ENCODE measurements at places on chromosomes 6 and 20.
A peak's percentile ranks its signal among the peaks of the same experiment; 100 is the strongest.

- no peaks in the 10 kb centered on the region for H3K36me3 ChIP-seq
- H3K4me3 ChIP-seq, result no peak overlapping the region
Measured at GRCh38 chr20:23918101-23918862, 38.7 kb upstream of the CST5 start.

GRCh38 chr6:131638013-131638412 is 911 bp downstream of the ENPP3 start:
- no peak overlapping the region for H3K27ac ChIP-seq
- no peak overlapping the region for H3K4me3 ChIP-seq
- no peaks in the 10 kb centered on the region for H3K4me1 ChIP-seq
- DNase-seq, result no peak

- no peak overlapping the region for H3K4me3 ChIP-seq
- no peaks in the 10 kb centered on the region for H3K27me3 ChIP-seq
- H3K4me1 ChIP-seq, result peaks cover 17% of the 10 kb centered on the region
- H3K36me3 ChIP-seq, result peaks cover 34% of the 10 kb centered on the region
- H3K27ac ChIP-seq, result no peak overlapping the region
- DNase-seq, result peak; percentile 71
Measured at GRCh38 chr6:36851149-36851614, 11.9 kb upstream of the CPNE5 start.

- H3K27ac ChIP-seq, result peak overlapping the region; percentile 92
- H3K36me3 ChIP-seq, result no peaks in the 10 kb centered on the region
- peak; percentile 99 for DNase-seq
- peaks cover 15% of the 10 kb centered on the region for H3K4me1 ChIP-seq
- H3K27me3 ChIP-seq, result peaks cover 2% of the 10 kb centered on the region
- peak overlapping the region; percentile 77 for H3K4me3 ChIP-seq
Measured at GRCh38 chr6:35731414-35731735, 5.5 kb upstream of the ARMC12 start.

- H3K27ac ChIP-seq, result no peak overlapping the region
- H3K27me3 ChIP-seq, result no peaks in the 10 kb centered on the region
- H3K36me3 ChIP-seq, result no peaks in the 10 kb centered on the region
- H3K4me3 ChIP-seq, result no peak overlapping the region
Measured at GRCh38 chr6:157548635-157549467, 167.9 kb downstream of the ZDHHC14 start.

DNA sequence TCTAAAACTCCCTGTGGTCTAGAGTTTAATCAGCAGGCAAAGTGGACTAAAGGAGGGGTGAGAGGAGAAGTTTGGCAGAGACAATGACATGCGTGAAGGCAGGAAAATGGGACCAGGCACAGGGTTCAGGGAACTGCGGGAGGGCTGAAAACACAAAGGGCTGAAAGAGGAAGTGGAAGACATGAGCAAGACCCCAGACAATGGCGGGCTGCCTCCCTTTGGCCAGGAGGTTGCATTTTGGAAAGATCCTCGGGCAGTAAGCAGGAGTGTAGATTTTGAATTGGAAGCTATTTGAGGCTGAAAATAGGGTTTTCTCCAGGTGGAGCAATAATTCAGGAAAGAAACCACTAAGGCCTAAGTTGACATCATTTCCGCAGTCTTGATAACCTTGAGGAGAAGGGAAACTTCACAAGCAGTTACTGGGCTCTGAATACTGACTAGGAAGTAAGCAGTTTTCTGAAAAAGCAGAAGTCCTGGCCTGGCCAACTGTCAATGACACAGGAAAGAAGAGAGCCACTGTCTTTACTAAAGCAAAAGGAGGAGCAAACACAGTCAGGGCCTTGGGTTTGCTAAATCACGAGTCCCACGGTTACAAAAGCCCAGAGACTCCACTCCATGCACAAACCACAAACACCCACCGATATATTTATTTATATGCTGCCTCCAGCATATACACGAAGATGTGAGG is 3.4 kb downstream of the LY86 start:
- no peak overlapping the region for H3K27ac ChIP-seq
- H3K36me3 ChIP-seq, result no peaks in the 10 kb centered on the region
- H3K4me3 ChIP-seq, result no peak overlapping the region

GRCh38 chr6:27890445-27891319 is 21.5 kb downstream of the OR2B2 start:
- H3K27ac ChIP-seq, result peak overlapping the region; percentile 95
- no peaks in the 10 kb centered on the region for H3K27me3 ChIP-seq
- peaks cover 7% of the 10 kb centered on the region for H3K4me1 ChIP-seq
- H3K36me3 ChIP-seq, result no peaks in the 10 kb centered on the region
- peak overlapping the region; percentile 99 for H3K4me3 ChIP-seq

GRCh38 chr6:108921547-108922361 is 73.5 kb downstream of the ARMC2 start:
- no peak for DNase-seq
- no peaks in the 10 kb centered on the region for H3K36me3 ChIP-seq
- no peak overlapping the region for H3K27ac ChIP-seq
- no peak overlapping the region for H3K4me3 ChIP-seq

DNA sequence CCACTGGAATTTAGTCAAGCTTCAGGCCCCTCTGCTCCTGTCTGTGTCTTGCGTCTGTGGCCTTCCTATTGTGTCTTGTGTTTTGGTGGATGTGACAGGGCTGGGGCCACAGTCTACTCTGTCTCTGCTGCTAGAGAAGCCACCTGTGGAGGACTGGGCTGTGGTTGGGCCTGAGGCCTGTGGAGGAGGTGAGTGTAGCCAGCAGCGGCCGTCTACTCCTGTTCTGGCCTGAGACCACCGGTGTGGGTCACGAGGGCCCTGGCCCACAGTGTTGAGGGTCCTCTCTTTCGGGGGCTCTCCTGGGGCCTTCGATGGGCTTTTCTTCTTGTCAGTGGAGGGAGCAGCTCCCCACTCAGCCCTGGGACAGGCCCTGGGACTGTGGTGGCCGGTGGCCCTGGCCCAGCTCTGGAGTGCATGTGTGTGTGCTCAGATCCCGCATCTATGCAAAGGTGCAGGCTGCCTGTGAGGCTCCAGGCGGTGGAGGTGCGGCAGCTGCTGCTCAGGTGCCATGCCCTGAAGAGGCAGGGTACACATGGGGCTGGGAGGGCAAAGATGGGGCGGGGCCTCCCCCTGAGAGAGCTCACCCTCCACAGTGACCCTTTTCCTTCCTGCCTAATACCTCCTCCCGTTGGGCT is 20.8 kb downstream of the SDCBP2 start:
- peaks cover 8% of the 10 kb centered on the region for H3K27me3 ChIP-seq
- DNase-seq, result no peak
- no peaks in the 10 kb centered on the region for H3K36me3 ChIP-seq
- no peaks in the 10 kb centered on the region for H3K4me1 ChIP-seq
- no peak overlapping the region for H3K27ac ChIP-seq
- H3K4me3 ChIP-seq, result no peak overlapping the region

GRCh38 chr6:105326216-105326615 is 76.7 kb downstream of the PREP start:
- H3K27me3 ChIP-seq, result no peaks in the 10 kb centered on the region
- no peak for DNase-seq
- no peaks in the 10 kb centered on the region for H3K4me1 ChIP-seq

DNA sequence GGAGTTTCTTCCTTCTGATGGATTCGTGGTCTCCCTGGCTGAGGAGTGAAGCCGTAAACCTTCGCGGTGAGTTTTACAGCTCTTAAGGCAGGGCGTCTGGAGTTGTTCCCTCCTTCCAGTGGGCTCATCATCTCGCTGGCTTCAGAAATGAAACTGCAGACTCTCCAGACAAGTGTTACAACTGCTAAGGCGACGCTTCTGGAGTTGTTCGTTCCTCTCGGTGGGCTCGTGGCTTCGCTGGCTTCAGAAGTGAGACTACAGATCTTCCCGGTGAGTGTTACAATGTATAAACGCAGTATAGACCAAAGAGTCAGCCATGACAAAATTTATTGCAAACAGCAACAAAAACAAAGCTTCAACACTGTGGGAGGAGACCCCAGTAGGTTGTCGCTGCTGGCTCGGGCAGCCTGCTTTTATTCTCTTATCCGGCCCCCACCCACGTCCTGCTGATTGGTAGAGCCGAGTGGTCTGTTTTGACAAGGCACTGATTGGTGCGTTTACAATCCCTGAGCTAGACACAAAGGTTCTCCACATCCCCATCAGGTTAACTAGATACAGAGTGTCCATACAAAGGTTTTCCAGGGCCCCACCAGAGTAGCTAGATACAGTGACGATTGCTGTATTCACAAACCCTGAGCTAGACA is 113.2 kb downstream of the GPX5 start:
- no peak overlapping the region for H3K27ac ChIP-seq
- H3K4me3 ChIP-seq, result no peak overlapping the region
- H3K36me3 ChIP-seq, result no peaks in the 10 kb centered on the region
- no peaks in the 10 kb centered on the region for H3K4me1 ChIP-seq
- H3K27me3 ChIP-seq, result peaks cover 32% of the 10 kb centered on the region

GRCh38 chr6:24936641-24937317 is 1.0 kb upstream of the RIPOR2 start:
- H3K27ac ChIP-seq, result no peak overlapping the region
- peaks cover 14% of the 10 kb centered on the region for H3K4me1 ChIP-seq
- H3K4me3 ChIP-seq, result no peak overlapping the region
- H3K27me3 ChIP-seq, result no peaks in the 10 kb centered on the region

DNA sequence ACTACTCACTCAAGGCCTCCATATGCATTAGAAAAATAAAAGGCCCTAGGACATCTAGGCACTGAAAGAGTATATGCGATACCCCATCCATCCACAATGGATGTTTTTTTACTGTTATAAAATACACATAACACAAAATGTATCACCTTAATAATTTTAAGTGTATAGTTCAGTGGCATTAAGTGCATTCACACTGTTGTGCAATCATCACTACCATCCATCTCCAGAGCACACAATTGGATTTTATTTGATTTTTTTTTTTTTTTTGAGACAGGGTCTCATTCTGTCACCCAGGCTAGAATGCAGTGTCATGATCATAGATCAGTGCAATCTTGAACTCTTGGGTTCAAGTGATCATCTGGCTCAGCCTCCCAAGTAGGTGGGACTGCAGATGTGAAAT is 2.8 kb downstream of the MDC1 start:
- no peaks in the 10 kb centered on the region for H3K4me1 ChIP-seq
- no peak overlapping the region for H3K27ac ChIP-seq

DNA sequence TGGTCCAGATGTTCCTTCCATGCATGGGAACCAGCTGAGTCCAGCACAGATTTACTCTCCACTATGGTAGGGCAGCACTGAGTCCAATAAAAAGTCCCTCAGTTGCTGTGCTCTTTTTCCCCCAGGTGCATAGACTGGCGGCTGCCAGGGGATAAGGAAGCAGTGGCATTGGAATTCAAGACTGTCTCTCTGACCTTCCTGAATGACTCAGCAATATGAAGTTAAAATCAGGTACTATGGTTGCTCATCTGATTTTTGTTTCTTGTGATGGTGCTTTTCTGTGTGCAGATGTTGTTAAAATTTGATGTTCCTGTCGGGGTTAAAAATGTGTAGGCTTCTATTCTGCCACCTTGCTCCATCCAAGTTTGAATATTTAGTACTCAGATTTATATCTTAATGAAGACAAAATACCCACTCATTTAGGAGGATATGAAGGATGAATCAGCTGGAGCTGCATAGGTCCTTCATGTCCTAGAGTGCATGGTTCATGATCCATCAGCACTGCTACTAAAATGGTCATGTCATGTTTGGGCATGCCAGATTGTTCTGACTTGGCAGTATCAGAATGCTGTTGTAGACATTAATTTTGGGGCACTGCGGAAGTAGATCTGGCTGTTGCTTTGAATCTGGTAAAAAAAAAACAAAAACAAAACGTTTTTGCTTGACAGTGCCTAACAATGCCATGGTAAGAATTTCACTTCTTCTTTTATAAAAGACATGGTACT is 321.2 kb upstream of the MAP3K7 start:
- no peaks in the 10 kb centered on the region for H3K36me3 ChIP-seq
- H3K27me3 ChIP-seq, result no peaks in the 10 kb centered on the region
- no peak overlapping the region for H3K27ac ChIP-seq
- no peak for DNase-seq

DNA sequence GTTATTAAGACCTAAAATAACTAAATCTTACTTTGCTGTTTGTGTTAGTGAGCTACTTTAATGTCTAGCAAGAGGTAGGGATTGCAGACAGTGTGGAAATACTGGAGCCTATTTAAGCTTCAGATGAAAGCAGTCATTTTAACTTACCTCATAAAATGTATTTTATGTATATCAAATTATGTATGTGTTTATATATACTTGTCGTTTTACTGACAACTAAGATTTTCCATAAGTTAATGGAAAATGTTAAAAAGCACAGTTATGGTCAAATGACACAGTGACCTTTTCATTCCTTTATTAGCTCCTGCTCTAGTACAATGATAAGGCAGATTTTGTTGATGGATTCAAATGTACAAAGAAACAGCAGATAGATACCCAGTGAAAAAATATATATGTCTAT is 34.6 kb downstream of the QKI start:
- H3K4me3 ChIP-seq, result no peak overlapping the region
- no peaks in the 10 kb centered on the region for H3K4me1 ChIP-seq
- H3K27ac ChIP-seq, result no peak overlapping the region
- H3K36me3 ChIP-seq, result no peaks in the 10 kb centered on the region
- no peaks in the 10 kb centered on the region for H3K27me3 ChIP-seq
